ENCODE measurements at places on chromosomes 2 and 18. TPM values are rescaled to one million over a fixed set of nuclear protein-coding genes. Genes with fewer than 3 reads are reported as not detected.
A peak's percentile ranks its signal among the peaks of the same experiment; 100 is the strongest.

KCNF1 gene
- not detected for total RNA-seq

RELCH gene
- total RNA-seq = 40.7 TPM

IWS1 gene
- total RNA-seq = 40.2 TPM

- no peak overlapping the region for H3K4me3 ChIP-seq
- no peaks in the 10 kb centered on the region for H3K36me3 ChIP-seq
- H3K27ac ChIP-seq = no peak overlapping the region
- peak; percentile 40 for DNase-seq
Observed at GRCh38 chr2:238695538-238695937, 152.3 kb upstream of the TWIST2 start.

DNA sequence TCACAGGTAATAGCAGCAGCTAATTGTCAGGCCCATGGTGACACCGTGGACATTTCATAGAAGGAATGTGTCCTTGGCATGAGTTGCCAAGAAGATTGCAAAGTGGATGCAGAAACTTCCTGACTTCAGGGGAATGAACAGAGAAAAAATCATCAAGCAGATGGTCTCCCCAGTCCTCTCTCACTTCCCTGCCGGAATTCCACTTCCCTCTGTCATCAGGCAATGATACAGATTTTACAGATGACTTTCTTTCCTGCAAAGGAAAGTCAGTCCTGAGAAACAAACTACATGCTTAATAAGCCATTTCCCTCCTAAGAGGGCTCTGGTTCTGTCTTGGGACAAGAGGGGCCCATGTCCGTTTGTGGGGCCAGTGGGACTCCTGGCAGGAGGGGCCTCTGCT lies 45.7 kb downstream of the KCNF1 start:
- no peaks in the 10 kb centered on the region for H3K4me1 ChIP-seq
- no peak overlapping the region for H3K4me3 ChIP-seq
- no peak for DNase-seq
- no peaks in the 10 kb centered on the region for H3K36me3 ChIP-seq
- H3K27me3 ChIP-seq = no peaks in the 10 kb centered on the region

- no peaks in the 10 kb centered on the region for H3K4me1 ChIP-seq
- H3K4me3 ChIP-seq = no peak overlapping the region
- H3K27me3 ChIP-seq = no peaks in the 10 kb centered on the region
- H3K27ac ChIP-seq = no peak overlapping the region
Observed at GRCh38 chr2:6372317-6372901, 493.3 kb downstream of the CMPK2 start.

DNA sequence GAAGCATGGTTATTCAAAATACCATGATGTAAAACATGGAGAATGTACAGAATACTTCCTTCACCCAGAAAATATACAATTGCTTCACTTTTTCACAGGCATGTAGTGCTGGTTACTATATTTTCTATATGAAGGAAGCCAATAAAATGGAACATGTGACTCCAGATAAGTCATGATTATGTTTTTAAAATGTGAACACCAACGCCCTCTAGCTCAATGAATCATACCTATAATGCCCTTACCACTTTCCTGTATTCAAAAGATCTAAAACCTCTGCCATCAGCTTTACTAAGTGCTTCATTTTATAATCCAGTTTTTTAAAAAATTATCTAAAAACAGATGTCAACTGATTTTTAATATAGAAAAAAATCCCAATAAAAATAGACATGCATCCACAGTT lies 59.9 kb downstream of the SMAD2 start:
- H3K27me3 ChIP-seq = no peaks in the 10 kb centered on the region
- no peaks in the 10 kb centered on the region for H3K36me3 ChIP-seq
- H3K27ac ChIP-seq = no peak overlapping the region
- no peak for DNase-seq
- no peak overlapping the region for H3K4me3 ChIP-seq

- no peaks in the 10 kb centered on the region for H3K36me3 ChIP-seq
- no peak overlapping the region for H3K27ac ChIP-seq
- no peak overlapping the region for H3K4me3 ChIP-seq
- H3K27me3 ChIP-seq = no peaks in the 10 kb centered on the region
Observed at GRCh38 chr18:64402636-64403035, 253.7 kb upstream of the LINC00305 start.

GRCh38 chr2:8455236-8456150 lies 226.4 kb upstream of the ID2 start:
- H3K27ac ChIP-seq = no peak overlapping the region
- H3K27me3 ChIP-seq = no peaks in the 10 kb centered on the region
- H3K36me3 ChIP-seq = no peaks in the 10 kb centered on the region
- H3K4me1 ChIP-seq = no peaks in the 10 kb centered on the region
- no peak overlapping the region for H3K4me3 ChIP-seq

DNA sequence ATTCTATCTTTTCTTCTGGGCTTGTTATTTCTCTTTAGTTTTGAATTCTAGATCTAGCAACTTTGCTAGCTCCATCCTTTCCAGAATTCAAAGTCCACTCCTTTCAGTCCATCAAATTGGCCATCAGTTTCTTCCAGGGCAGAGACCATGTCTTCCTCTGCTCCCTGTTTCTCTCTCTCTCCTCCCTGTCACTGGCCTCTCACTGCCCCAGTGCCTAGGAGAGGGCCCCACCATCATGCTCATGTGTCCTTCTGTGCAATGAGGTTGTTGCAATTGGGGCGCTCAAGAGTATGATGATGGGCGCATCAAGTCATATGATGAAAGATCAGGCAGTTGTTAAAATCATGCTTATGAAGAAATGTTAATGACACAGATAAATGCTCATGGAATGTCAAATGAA lies 159.2 kb upstream of the HS6ST1 start:
- H3K36me3 ChIP-seq = no peaks in the 10 kb centered on the region
- no peak for DNase-seq
- no peak overlapping the region for H3K4me3 ChIP-seq
- H3K4me1 ChIP-seq = no peaks in the 10 kb centered on the region

DNA sequence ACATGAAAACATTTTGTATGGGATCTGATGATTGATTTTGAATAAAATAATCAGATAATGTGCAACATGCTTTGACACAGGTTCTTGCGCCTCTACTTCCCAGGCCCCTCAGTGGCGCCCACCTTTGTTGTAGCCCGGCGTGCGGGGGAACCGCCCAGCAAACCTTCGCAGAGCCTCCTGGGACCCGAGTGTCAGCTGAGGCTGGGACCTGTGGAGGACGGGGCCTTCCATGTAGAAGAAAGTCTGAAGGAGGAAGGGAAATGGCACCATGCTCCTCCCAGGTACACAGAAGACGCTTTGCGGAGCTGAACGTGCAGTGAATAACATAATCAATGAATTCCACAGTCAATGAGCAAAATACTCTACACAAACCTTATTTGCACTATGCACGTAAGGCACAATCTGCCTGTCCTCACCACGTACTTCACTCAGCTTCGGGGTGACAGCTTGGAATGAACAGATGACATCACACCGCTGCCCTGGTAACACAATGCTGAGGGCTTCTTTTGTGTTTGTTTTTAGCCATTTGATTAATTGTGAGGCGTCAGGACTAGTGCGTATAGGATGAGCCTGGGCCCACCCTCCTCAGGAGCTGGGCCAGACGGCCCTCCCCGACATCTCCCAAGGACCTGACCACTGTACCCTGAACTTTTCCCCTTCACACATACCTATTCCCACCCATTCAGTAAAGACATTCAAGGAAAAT lies 78.1 kb downstream of the TWIST2 start:
- DNase-seq = peak; percentile 65
- no peaks in the 10 kb centered on the region for H3K4me1 ChIP-seq
- no peak overlapping the region for H3K27ac ChIP-seq
- H3K36me3 ChIP-seq = no peaks in the 10 kb centered on the region

- no peak for DNase-seq
- H3K4me1 ChIP-seq = no peaks in the 10 kb centered on the region
- H3K27me3 ChIP-seq = no peaks in the 10 kb centered on the region
- H3K4me3 ChIP-seq = peak within 1 kb of the TSS; percentile 36
- no peaks in the 10 kb centered on the region for H3K36me3 ChIP-seq
- H3K27ac ChIP-seq = no peak within 1 kb of the TSS
Observed at GRCh38 chr2:134718817-134719814, at the start of gene TMEM163. TSS of gene TMEM163 (minus strand) at chr2:134719000.

- no peaks in the 10 kb centered on the region for H3K4me1 ChIP-seq
- H3K4me3 ChIP-seq = no peak overlapping the region
- H3K27me3 ChIP-seq = no peaks in the 10 kb centered on the region
- DNase-seq = no peak
Observed at GRCh38 chr2:179951680-179952079, 55.4 kb downstream of the CWC22 start.

DNA sequence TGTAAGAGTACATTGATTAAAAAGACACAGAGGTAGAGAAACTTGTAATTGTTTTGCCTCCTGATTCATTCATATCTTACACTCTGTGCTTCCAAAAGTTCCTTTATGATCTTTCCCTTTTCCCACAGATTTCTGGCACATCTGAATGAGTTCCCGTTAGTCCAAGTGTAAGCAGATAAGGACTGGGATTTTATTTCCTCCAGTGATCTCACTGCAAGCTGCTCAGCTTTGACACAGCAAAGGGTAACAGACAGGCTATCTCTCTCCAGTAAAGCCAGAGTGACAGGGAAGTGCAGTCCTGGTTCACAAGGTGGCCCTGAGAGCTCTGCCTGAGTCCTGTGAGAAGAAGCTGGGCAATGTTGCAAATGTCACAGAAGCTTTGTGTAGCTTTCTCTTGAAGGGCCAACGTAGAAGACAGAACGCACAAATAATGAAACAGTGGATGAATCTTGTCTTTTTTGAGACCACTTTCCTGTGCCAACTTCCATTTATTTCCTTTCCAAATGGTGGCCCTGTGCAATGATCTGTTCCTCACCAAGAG lies 32.5 kb upstream of the KCNE4 start:
- H3K4me1 ChIP-seq = no peaks in the 10 kb centered on the region
- DNase-seq = no peak
- H3K27me3 ChIP-seq = no peaks in the 10 kb centered on the region
- no peak overlapping the region for H3K27ac ChIP-seq

DNA sequence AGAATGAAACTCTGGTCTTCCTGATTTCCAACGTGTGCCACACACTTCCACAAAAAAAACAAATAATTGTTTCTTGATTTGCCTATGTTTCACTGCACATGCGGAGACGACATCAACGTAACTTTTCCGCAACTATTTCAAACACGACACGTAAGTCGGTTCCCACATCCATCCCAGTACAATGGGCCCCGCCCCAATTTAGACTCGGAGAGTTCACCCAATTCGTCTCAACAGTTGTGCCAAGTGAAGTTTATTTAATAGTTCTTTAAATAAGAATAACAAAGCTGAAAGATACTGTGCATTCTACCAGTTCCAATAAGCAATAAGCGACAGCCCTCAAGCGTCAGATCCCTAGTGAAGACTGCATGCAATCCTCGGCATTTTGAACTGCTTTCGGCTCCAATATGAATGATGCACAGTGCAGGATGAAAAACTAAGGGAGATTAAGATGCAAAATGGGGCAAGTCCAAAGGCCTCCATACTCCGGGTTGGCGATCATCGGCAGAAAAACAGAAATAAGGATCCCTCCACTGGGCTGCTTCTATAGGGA lies 664 bp downstream of the CCT4 start:
- H3K36me3 ChIP-seq = no peaks in the 10 kb centered on the region
- H3K4me1 ChIP-seq = no peaks in the 10 kb centered on the region
- peak overlapping the region; percentile 82 for H3K4me3 ChIP-seq
- no peak for DNase-seq
- H3K27ac ChIP-seq = peak overlapping the region; percentile 62
- H3K27me3 ChIP-seq = no peaks in the 10 kb centered on the region

DNA sequence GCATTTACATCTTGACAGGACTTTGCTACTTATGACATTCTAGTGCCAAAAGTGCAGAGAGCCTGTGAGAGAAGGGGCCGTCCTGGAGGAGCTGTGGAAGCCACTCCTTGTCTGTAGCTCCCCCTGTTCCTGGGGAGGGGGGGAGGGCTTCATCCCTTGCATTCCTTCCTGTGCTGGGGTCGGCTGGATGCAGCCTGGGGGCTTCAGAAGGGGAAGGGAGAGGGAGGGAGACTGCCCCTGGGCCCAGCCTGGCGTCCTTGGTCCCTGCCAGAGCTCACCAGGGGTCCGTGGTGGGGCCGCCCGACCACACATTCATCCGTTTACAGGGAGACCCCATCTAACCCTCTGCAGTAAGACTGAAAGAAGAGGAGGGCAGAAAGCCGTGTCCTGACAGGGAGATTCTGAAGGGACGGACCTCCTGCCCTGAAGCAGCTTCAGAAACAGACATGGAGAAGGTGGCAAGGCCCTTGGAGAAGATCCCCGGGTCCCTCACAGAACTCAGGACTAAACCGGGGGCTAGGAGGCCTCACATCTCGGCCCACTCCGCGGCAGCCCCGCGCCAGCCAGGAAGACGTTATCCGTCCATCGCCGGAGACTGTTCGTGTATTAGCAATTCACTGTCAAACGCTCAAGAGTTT lies 258.3 kb upstream of the SALL3 start:
- peak; percentile 59 for DNase-seq
- no peaks in the 10 kb centered on the region for H3K27me3 ChIP-seq
- no peaks in the 10 kb centered on the region for H3K4me1 ChIP-seq

DNA sequence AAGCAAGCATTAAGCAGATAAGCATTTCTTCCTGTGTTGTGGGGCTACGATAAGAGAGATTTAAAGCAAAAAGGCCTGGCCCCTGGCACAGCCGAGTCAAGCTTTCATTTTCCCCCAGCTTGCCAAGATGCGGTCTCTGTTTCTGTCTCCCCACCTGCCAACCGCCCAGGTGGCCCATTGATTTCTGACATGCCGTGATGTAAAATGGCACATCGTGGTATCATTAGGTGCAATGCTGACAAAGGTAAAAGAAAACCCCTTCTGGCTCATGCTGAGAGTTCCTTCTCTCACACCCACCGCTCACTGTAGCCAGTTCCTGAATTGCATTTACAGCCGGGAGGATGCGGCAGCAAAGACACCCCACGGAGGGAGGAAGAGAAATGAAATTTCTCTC lies 62.8 kb downstream of the BOD1L2 start:
- H3K4me1 ChIP-seq = no peaks in the 10 kb centered on the region
- no peaks in the 10 kb centered on the region for H3K27me3 ChIP-seq
- no peak overlapping the region for H3K4me3 ChIP-seq
- DNase-seq = no peak
- no peak overlapping the region for H3K27ac ChIP-seq

- no peaks in the 10 kb centered on the region for H3K36me3 ChIP-seq
- H3K4me1 ChIP-seq = no peaks in the 10 kb centered on the region
- no peak overlapping the region for H3K27ac ChIP-seq
- no peaks in the 10 kb centered on the region for H3K27me3 ChIP-seq
- DNase-seq = no peak
Observed at GRCh38 chr18:63708650-63709049, 5.9 kb downstream of the SERPINB11 start.

- no peak overlapping the region for H3K27ac ChIP-seq
- H3K27me3 ChIP-seq = peaks cover 2% of the 10 kb centered on the region
- DNase-seq = no peak
Observed at GRCh38 chr18:58578321-58578720, 50.6 kb downstream of the ALPK2 start.
